Calu3 (cell line): ENCODE measurements at places on chromosomes 16 and 17.

- no peak for DNase-seq
Measured at GRCh38 chr17:4710693-4711634, 532 bp downstream of the ARRB2 start.

- DNase-seq = no peak
Measured at GRCh38 chr17:34082404-34082803, 172.7 kb upstream of the CCL2 start.

- DNase-seq = no peak
Measured at GRCh38 chr17:82959990-82960418, 119.4 kb upstream of the METRNL start.

DNA sequence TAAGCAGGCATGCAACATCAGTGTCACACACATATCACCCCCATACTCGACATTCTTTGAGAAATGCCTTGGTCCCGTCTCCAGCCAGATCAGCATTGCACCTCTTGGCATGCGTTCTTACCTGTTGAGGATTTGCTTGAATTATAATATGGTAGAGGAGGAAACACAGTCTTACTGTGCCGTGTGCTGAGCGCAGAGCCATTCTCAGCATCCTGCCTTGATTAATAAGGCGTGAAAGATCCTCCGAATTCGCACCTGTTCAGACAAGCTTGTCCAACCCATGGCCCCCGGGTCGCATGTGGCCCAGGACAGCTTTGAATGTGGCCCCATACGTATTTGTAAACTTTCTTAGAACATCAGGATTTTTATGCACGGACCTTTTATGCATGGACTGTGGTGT lies 408.1 kb downstream of the WWOX start:
- no peak for DNase-seq

- no peak for DNase-seq
Measured at GRCh38 chr17:60163108-60163784, 13.5 kb downstream of the CA4 start.

- no peak for DNase-seq
Measured at GRCh38 chr17:27973258-27974044, 69.0 kb upstream of the NLK start.

DNA sequence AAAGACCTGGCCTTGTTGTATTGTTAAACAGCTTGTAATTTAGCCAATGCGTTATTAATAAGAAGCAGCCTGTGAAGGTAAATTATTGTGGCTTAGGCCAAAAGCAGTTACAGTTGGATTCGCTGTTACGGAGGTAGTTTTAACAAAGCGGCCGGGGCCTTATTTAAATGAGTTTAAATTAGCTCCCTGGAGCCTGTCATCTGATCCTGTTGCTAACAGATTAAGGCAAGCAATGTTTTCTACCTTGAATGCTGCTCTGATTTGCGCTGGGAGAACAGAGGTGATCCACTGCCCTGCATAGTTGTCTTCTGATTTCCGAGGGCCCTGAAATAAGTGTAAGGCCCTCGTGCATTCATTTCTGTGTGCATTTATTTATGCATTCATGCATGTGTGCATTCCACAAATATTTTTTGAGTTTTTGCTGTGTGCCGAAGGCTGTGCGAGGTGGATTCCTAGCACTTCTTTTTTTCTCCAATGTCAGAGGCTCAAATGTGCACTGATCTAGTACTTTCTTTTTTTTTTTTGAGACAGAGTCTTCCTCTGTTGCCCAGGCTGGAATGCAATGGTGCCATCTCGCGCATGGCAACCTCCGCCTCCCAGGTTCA lies 10.9 kb downstream of the SEC14L5 start:
- no peak for DNase-seq

GRCh38 chr17:8345052-8345690 lies 5.5 kb downstream of the ODF4 start:
- no peak for DNase-seq

- no peak for DNase-seq
Measured at GRCh38 chr17:19554393-19554792, 20.7 kb downstream of the SLC47A1 start.

DNA sequence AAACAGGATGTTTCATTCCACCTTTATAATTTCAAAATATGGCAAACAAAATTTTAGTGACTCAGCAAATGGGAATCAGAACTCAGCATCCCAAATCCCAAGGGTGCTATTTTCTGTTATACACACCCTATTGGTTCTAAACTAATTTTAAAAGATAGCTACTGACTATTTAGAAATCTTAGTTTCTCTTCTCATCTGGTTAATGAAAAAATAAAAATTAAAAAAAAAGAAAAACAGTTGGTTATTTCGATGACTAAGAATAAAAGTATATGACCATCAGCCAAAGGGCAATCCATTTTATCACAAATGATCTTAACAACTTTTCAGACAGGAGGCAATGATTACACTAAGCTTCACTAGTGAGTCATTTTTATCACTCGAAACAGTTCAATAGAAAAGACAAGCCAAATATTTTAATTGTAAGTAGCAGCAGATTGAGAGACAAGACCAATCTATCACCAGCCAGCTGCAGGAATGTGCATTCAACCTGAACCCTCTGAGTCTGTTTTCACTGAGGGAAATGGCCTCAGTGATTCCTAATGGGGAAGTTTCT lies 15.2 kb downstream of the PHLPP2 start:
- DNase-seq = no peak

DNA sequence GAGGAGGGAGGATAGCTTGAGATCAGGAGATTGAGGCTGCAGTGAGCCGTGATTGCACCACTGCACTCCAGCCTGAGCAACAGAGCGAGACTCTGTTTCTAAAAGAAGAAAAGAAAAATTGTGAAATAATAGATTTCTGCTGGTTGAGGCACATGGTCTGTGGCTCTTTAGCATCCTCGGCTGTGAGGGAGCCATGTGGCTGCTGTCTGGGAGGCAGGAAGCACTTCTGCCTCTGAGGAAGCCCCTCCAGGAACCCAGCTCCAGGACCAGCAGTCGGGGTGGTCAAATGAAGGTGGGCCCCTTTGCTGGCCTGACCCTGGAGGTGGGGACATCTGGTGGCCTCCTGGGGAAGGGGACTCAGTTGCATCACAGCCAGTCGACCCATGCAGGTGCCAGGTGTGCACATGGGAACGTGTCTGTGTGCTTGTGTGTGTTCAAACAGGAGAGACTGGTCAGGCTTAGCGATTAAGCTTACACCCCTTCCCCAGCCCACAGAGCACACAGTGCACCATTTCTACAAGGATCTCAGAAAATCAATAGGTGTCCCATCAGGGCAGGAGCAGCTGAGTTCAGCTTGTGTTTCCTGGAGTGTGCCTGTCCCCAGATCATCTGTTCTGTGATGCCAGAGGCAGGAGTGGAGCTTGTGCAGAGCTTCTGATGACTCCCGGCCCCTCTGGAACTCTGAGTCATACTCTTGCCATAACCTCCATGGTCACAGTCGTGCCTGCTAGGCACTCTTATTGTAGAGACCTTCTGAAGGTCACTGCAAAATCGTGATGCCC lies 24.3 kb upstream of the MGAT5B start:
- no peak for DNase-seq

DNA sequence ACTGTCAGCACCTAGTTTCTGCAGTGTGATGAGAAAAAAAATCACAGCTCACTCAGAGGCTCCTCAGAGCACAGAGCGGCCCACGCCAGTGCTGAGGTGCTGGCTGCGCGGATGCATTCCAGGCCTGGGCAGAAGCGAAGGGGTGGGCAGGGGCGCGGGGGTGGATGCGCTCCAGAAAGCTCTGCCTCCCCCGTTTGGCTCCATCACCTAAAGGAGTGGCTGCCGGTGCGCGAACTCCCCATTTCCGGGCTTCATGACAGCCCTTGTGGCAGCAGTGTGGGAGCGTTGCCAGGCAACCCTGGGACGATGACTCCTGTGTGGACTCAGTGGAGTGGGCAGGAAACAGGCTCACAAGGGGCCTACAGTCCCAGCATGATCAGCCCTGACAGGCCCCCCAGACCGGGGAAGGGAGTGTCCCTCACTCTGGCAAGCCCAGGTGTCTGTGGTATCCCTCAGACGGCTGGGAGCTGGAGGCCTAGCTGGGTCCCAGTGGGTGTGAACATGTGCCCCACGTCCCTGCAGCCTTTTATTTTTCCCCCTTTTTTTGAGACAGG lies 32.8 kb upstream of the NUDT16L1 start:
- no peak for DNase-seq

- DNase-seq = peak; percentile 7
Measured at GRCh38 chr17:17269926-17270773, 10.9 kb downstream of the COPS3 start.

- DNase-seq = no peak
Measured at GRCh38 chr17:7763919-7764318, 46.4 kb downstream of the DNAH2 start.

DNA sequence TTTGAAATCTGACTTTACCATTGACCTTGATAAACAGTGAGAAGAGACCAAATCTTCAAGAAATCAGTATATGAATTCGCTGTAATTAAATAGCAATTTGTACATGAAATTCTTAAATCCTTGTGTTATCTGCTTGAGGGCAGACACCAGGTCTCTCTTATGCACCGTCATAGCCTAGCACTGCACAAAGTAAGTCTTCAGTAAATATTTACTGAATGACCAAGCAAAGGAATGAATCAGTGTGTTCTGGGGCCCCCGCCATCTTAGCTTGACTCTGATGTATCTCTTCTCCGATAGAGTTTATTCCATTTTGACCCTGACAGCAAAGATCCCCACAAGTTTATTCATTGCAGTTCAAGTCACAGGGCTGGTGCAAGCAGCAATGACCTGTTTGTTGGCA lies 328.0 kb downstream of the TMEM114 start:
- DNase-seq = no peak

- DNase-seq = peak; percentile 32
Measured at GRCh38 chr16:15907863-15908478, 19.6 kb upstream of the CEP20 start.

GRCh38 chr17:50502301-50502990 lies 5.8 kb upstream of the MYCBPAP start:
- no peak for DNase-seq

DNA sequence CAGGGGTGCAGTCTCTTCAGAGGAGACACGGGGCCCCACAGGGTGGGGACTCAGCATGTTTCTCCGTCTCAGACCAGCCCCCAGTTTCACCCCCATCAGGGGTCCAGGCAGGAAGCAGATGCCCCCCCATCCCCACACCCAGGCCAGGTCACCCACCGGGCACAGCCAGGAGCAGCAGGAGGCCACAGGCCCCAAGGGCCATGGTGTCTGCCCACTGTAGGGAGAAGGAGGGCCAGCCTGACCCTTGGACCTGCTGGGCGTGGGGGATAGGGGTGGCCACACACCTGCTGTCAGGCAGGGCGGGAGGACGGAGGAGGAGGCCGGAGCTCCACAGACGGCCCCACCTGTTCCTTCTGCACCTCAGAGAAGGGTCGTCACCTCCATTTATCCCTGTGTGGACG lies at the start of gene TPSG1:
Gene TPSG1 (minus strand): TSS at position 218 of the 401 bp plus-strand sequence. CDS start 16 bp downstream, at position 202.
- no peak for DNase-seq

- no peak for DNase-seq
Measured at GRCh38 chr17:1673041-1673785, 11.5 kb downstream of the PRPF8 start.

- no peak for DNase-seq
Measured at GRCh38 chr16:50531359-50531758, 16.8 kb upstream of the NKD1 start.

DNA sequence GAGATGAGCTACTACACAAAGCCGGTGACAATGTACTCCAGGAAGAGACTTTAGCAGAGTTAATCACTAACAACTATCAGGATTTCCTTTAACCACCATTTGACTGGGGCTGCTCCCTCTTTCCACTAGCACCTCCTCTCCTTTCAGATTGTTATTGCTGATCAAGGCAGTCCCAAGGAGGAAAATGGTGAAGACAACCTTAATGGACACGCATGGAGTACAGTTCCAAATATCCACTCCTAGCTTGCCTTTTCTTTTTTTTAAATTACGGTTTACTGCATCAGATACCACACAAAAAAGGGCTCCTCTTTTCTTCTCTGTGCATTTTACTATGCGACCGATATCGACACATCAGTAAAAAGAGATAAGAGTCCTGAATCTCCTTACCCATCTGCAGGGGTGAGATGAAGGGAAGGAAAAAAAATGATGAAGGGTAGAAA lies 30.9 kb downstream of the FAM222B start:
- DNase-seq = peak; percentile 46

DNA sequence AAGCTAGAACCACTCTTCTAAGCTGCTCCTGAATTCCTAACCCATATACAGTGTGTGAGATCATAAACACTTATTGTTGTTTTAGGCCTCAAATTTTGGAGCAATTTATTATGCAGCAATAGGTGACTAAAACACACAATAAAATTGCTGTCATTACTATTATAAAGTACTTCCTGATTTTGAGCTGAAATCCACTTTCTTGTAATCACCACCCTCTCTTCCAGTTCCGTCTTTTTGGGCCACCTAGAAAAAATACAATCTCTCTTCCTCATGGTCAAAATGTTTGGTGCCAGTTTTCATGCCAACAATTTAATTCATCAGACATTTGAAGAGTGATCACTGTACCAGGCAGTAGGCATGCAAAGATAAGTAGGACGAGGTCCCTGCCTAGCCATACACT lies 43.3 kb upstream of the NF1 start:
- no peak for DNase-seq

GRCh38 chr17:38329808-38330730 lies 13.7 kb downstream of the GPR179 start:
- DNase-seq = no peak

- no peak for DNase-seq
Measured at GRCh38 chr17:28906706-28907438, 4.0 kb upstream of the DHRS13 start.

DNA sequence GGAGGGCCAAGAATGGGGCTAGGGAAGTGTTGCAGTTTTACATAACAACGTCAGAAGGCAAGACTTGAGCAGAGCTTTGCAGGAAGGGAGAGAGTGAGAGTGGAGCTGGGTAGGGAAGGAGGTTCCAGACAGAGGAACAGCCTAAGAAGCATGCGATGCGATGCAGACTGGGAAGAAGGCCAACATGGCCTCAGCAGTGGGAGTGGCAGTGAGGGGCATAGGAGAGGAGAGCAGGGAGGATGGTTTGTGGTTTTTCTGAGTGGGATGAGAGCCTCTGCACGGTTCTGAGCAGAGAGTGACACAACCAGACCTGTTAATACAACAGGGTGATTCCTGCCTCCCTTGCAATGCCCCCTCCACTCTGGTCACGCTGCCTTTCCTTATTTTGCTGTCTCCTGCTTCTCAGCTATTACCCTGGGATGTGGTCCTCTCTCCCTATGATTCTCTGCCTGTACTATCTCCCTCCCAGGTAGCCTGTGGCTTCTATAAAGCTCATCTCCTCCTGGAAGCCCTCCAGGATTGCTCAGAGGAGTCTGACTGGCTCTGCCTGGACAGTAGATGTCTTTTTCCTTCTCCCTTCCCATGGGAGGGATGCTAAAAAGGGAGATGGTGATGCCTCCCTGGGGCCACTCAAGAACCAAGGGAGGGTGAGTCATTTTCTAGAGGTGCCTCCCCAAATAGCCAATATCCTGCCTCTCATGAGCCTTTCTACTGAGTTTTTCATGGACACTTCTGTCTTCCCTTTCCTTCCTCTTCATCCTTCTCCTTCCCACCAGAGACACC lies 38.7 kb upstream of the NGFR start:
- DNase-seq = no peak

GRCh38 chr17:34443619-34444469 lies 80.8 kb upstream of the CCL1 start:
- peak; percentile 35 for DNase-seq

DNA sequence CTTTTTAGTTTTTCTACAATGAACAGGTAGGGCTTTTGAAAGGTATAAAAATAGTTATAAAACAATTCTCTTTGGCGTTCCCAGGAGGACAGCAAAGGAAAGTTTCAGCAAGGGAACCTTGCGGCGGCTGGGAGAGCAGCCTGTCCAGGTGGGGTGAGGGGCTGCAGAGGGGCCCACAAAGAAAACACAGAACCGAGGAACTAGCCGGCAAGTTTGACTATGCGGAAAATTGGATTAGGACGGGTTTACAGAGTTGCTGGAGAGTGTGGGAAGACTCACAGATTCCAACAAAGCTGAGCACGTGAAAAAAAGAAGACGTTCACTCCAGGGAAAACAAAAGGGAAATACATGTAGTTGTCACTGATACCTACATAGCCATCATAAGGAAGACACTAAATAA lies 40.2 kb upstream of the METTL16 start:
- no peak for DNase-seq
